Motor neuron (in vitro differentiated cells): ENCODE measurements at places on chromosomes 7 and 10. TPM values are rescaled to one million over a fixed set of nuclear protein-coding genes. Genes with fewer than 3 reads are reported as not detected.

- ATAC-seq: no peak
These were observed 67.4 kb upstream of the ZNF438 start for GRCh38 chr10:31099094-31099493.

DNA sequence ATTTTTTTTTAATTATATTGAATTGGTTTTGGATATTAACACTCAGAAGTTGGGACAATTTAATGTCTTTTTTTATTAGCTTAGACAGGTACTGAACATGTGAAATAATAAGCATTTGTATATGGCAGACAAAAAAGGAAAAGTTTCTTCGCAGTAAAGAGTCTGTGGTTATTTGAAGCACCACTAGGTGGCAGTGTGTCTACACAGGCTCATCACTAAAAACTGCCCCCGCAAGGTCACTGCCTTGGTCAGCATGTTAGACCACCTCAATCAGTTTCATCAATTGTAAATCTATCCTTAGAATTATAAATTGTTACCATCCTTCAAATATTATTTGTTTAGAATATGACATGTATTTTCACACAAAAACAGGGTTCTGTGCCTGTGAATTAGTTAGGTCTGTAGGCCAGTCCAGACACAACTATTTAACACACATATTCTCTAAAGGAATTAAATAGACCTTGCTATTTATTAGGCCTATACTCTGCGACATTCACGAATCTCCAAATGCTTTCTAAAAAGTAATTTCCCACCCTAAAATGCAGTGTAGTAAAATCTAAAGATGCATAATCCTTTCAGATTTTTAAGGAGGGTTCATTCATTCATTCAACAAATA lies 17.0 kb downstream of the PNLIPRP3 start:
- ATAC-seq: no peak

DNA sequence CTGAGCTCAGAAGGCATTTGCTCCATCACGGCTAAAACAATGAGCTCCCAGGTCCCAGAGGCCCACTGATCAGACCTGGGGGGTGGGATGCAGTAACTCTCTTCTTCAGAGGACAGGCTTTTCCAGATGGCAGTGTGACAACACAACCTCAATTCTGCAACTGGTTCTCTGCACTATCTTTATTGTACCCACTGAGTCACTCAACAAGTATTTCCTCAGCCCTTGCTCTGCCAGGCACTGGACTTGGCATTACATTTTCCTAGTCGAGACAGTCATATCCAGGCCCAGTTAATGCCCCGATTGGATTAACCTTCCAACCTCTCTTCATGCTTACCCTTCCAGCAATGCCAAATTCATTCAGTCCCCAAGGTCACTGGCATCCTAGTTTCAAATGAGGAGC lies 72.6 kb downstream of the JAZF1 start:
- no peak for ATAC-seq

The BRAF gene
- total RNA-seq: 29.8 and 33.3 TPM in 2 replicates

The ZNF107 gene
- 4.0 and 4.1 TPM in 2 replicates for total RNA-seq
